ENCODE measurements at places on chromosomes 4 and X.

- no peak for DNase-seq
These were observed 2043.8 kb downstream of the ARAP2 start for GRCh38 chr4:34200535-34200934.

DNA sequence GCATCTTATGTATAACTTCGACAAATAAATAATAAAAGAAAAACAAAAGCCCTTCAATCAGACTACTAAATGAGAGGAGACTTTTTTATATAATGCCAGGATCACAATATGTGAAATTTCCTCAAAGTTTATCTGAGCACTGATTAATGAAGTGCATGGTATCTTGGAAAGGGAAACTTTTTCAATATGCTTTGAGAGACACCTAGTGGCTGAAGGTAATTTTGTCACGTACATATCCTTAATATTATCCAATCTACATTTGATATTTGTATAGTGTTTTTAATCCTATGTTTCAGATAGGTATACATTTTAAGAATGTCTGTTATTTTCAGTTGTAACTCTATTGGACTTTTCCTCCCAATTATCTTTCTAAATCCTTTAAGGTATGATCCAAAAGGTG is 146.8 kb downstream of the KLHL4 start:
- DNase-seq: peak; percentile 25

GRCh38 chr4:174135936-174136406 is 147.5 kb downstream of the FBXO8 start:
- DNase-seq: no peak

GRCh38 chr4:165112368-165113121 is at the start of gene TMEM192:
TMEM192 (minus strand) TSS chr4:165112860; CDS start chr4:165112773, 87 bp downstream.
- DNase-seq: peak; percentile 66

- no peak for DNase-seq
These were observed 9.2 kb downstream of the IRAK1 start for GRCh38 chrX:154010330-154011087.

GRCh38 chrX:136784231-136784630 is 3.5 kb upstream of the ARHGEF6 start:
- no peak for DNase-seq

GRCh38 chrX:104306180-104306579 is 51.4 kb upstream of the ESX1 start:
- DNase-seq: no peak

- DNase-seq: no peak
These were observed 99.9 kb downstream of the AREG start for GRCh38 chr4:74544655-74545361.

GRCh38 chr4:184438375-184438774 is 36.0 kb downstream of the IRF2 start:
- no peak for DNase-seq

GRCh38 chrX:16843208-16843909 is 26.8 kb downstream of the RBBP7 start:
- DNase-seq: no peak

DNA sequence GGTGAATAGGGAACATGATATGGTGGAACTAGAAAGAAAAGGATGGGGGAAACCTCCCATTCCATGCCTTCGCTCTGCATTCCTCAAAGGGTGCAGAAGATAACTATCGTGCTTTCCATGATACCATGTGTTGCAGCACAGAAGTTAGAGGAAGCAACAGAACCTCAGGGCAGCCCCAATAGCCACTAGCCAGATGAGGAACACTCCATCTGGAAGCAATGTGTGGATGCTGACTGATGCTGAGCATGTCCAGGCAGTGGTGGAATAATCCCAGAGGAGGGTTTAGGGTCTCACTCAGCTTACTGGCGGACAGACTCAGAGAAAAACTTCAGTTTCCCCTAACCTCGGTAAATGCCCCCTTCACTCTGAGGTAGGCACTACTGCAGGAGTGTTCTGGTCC is 7.5 kb downstream of the SMIM10 start:
- DNase-seq: no peak

GRCh38 chr4:41281038-41281634 is 24.4 kb downstream of the UCHL1 start:
- DNase-seq: peak; percentile 54

DNA sequence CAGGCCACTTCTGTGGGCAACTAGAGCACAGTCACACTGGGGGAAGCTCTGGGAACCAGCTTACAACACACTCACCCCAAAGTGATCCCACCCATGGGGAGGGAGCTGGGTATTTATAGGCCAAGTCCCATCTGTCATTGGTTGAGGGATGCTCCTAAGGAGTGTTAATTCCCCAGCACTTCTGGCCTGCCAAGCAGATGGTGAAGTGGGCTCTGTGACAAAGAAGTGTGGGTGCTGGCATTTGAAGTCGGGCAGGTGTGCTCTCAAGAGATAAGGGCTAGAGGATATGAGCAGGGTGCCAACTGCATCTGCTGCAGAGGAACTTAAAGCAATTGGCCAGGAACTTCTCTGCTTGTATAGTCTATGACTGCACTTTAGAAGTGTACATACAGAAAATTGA is 30.9 kb downstream of the PTCHD1 start:
- no peak for DNase-seq

- no peak for DNase-seq
These were observed 335.1 kb downstream of the ANK2 start for GRCh38 chr4:113384600-113384999.

DNA sequence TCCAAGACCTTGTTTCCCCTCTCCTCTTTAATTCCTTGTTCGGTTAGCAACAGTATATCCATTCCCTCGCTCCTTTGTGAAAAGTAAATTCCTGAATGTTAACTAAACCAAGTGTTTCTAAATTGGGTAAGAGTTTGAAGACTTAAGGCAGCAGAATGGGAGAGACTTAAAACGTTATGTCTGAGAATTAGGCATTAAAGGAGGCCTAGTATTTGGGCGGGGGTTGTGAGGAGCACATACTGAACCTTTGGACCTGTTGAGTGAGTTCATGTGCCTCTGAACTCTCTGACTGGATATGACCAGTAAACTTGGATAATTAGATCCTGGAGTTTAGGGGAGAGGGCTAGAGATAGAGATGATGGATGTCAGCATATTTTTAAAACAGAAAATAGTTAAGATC is 1.2 kb downstream of the MSMO1 start:
- no peak for DNase-seq

- no peak for DNase-seq
These were observed 3.5 kb downstream of the CNOT6L start for GRCh38 chr4:77815636-77816035.

GRCh38 chrX:7390441-7390840 is 242.5 kb upstream of the PUDP start:
- no peak for DNase-seq

GRCh38 chrX:79412972-79413371 is 45.8 kb upstream of the ITM2A start:
- no peak for DNase-seq

DNA sequence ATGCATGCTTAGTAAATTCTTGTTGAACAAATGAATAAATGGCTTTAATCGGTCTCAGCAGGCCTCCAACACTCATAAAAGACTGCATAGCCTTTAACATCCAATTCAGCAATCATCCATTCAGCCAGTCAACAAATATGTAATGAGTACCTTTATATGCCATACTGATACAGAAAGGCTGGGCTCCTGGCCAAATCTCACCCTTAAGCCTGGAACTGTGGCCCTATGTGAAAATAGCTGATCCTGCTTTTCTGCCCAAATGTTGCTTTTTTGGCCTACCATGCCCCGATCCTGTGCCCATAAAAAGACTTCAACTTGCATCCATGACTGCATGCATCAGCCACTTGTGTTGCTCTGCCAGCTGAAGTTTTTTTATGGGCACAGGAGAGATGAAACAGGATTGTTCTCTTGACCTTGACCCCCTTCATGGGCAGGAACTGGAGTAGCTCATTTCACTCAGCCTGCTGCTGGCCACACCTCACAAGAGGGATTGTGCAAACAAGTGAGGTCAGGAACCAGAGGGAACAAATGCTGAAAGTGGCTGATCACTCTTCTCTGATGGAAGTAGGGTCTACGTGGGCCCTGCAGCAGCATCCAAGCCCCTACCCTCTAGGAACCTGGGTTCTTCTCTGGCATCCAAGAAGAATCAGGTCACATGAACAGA is 75.6 kb downstream of the NPY1R start:
- DNase-seq: no peak

DNA sequence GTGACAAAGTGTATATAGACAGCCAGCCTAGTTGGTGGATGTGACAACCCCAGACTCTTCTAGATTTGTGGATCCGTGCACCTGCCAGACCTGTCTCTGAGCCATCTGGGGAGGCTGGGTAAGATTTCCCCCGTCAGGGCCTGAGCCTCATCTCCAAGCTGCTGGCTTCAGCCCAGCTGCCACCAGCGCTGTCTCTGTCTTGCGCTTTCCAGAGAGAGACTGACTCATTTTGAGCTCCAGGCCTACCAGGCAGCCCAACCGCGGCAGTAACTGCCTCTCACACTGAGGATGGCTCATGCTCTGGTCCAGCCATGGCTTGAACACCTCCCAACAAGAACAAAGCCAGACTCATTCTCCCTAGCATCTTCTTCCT is 26.4 kb downstream of the NOP14 start:
- no peak for DNase-seq

DNA sequence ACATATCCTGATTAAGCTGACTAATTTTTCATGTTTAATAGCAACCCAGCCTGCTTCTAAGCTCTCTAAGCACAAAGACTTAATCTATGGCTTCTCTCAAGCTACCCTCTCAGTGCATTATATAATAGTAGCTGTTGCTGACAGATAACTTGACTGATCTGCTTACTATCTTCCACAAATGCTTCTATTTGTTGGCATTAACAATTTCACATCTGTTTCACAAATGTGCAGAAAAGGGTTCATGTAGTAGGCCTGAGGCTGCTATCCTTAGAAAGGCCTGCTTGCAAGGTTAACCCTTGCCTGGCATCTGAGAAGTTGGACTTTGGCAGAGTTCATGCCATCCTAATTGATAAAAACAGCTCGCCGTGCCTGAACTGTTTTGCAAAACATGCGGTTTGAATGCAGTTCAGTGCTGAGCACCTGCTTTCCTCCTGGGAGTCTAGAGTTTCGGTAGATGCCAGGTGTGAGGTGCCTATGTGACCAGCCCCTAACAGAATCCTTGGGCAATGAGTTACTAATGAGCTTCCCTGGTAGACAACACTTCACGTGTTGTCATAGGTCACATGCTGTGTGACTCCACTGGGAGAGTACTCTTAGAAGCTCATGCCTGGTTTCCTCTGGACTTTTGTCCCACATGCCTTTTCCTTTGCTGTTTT is 68.4 kb downstream of the NSG1 start:
- no peak for DNase-seq

- no peak for DNase-seq
These were observed 441.6 kb downstream of the GBA3 start for GRCh38 chr4:23134331-23134730.

DNA sequence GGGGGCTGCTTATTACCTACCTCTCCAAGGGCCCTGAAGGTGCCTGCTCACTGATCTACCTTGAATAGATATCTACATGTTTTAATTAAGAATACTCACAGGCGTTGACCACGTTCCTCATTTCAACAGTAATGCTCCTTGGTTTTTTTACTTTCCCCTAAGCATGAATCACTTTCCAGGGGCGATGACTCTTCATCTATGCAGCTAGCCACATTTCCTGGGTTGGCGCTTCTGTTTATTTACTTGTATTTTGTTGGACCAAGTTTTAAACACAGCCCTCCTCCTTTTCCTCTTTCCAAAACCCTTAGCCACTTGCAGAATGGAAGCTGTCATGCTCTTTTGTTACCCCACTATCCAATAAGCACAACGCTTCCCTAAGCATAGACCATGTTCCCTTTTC is 50.8 kb downstream of the CBLL2 start:
- no peak for DNase-seq

DNA sequence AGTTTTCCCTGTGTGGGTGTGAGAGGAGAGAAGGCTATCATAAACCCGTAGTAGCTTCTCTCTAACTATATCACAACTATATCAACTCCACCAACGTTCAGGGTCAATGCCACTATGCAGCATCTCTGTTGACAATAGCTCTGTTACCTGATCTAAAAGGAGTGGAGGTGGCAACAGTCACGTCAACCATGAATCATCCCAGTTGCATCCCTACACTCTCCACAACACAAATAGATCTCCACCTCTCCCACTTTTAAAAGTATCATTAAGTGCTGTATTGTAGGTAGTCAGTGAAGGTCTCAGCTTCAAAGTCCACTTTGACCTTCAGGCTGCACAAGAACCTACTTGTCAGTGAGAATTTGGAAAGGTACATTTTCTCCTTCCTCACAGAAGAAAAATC is 600.5 kb upstream of the GRIA3 start:
- DNase-seq: no peak

DNA sequence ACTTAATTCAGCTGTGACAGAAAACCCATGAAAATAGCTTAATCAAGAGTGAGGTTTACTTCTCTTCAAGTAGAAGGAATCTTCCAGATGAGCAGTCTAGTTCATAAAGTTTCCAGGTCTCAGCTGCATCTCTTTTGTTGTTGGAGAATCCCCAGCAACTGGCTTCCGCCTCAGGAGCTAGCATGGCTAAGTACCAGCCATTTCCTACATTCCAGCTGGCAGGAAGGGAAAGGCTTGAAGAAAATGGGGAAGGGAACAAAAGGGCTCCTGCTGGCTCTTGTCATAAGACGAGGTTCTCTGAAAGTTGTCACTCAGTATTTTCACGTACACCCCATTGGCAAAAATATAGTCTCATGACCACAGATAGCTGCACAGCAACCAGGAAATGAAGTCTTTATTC is 27.3 kb upstream of the TRIM2 start:
- no peak for DNase-seq

- DNase-seq: no peak
These were observed 3.0 kb downstream of the ATP8A1 start for GRCh38 chr4:42653626-42654560.

DNA sequence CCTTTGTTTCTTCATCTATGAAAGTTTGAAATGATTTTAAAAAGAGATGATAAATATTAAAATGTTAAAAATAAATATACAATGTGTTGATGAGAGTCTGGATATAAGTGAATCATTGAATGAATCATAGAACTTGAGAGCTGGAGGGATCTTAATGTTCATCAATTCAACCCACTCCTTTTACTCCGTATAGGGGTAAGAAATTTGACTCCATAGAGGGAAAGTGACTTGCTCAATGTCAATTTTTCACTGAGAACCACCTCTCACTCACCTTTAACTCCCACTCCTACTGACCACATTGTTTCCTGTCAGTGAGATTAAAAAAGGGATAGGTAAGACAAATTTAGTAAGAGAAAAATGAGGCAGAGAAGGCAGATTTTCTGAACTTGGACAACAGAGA is 557.2 kb upstream of the GRIA3 start:
- DNase-seq: no peak

DNA sequence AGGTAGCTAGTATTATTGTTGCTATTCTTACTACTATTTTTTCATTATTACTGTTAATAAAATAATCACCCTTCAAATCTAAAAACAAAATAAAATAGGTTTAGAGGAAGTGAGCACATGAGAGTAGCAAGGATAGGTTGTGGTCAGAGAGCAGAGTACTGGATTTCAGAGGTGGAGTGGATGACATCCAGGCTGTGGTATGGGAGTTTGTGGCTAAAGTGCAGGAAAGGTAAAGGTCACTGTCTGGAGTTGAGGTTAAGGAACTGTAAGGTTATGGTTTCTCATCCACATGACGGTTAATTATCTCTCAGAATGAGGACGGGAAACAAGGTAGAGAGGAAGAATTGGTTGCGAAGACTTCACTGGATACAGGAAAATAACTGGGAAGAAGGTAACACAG is 27.7 kb downstream of the STEEP1 start:
- no peak for DNase-seq

Data from NCI-H1417 treated with DMSO at 0.1 percent for 48 hours (cell line).